ENCODE measurements at places on chromosomes 4 and X.

GRCh38 chr4:3484057-3484973, 21.2 kb downstream of the DOK7 start:
- DNase-seq = no peak

- no peak for DNase-seq
Observed at GRCh38 chr4:170931321-170931720, 841.6 kb upstream of the AADAT start.

GRCh38 chr4:53599632-53600031, 8.3 kb upstream of the LNX1 start:
- DNase-seq = no peak

GRCh38 chr4:119020158-119020557, 115.5 kb upstream of the MYOZ2 start:
- no peak for DNase-seq

DNA sequence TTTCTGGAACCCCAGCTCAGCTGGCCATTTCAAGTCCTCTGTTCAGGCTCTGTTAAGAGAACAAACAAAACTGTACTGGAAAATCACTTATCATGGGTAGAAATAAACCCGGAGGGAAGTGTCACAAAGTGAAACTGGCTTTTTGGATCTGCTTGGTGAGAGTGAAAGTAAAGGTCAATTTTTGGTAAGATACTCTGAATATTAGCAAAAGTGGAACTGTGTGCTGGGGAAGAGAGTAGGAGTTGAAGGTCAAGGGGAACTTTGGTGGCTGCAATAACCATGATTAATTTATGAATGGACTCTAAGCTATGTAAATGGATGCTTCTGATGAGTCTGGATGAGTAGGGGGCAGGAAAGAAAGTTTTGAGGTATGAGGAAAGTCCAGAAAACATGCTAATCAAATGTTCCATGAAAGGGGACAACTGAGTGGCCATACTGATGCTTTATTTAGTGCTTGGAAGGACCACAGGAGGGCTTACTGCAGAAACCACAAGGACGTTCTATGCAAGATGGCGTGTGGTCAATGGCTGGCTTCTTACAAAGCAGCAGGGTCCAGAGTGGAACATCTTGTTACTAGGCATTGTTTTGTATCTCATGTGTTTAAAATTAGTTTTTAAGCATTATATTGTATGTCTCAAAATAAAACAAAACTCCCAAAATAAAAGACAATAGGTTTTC, 36.8 kb upstream of the TNIP3 start:
- no peak for DNase-seq

- no peak for DNase-seq
Observed at GRCh38 chr4:11106190-11106589, 322.5 kb downstream of the HS3ST1 start.

DNA sequence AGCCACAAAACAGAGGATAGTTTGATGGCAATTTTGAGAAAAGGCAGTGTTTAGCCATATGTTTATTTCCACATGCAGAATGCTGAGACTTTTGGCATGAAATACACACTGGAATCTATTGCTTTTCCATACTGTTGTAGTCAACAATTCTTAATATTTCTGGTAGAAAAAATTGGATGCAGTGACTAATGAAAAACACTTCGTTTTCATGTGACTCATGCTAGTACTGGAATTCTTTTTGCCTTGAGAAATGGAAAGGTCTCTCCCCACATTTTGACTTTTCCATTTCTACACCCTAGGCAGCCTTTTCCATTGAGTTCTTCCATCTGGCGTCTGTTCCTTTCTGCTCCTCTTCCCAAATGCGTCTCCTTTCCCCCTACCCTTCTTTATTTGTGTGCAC, 425.2 kb upstream of the FTHL17 start:
- DNase-seq = no peak

DNA sequence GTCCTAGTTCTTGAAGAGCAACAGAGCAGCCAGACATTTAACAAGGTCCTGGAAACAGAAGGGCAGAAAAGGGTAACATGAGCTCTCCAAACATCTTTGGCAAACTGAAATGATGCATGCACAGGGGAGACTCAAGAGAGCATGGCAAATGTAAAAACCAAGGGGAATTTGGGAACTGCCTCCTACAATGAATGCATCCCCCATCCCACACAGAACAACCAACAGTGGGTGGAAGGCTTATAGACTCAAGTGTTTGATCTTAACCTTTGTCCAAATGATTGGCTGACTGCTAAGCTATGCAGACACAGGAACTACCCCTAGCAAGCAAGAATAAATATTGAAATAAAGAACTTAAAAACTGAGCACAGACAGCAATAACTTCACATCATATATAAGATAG, 74.4 kb downstream of the CENPC start:
- DNase-seq = no peak

- DNase-seq = peak; percentile 87
Observed at GRCh38 chr4:25862411-25863346, at the start of gene SEL1L3. SEL1L3 (minus strand) TSS chr4:25862988; CDS start chr4:25862836, 152 bp downstream.

GRCh38 chr4:86032476-86033022, 327.3 kb downstream of the MAPK10 start:
- DNase-seq = no peak

- no peak for DNase-seq
Observed at GRCh38 chr4:120070196-120070595, 3.5 kb upstream of the MAD2L1 start.

GRCh38 chrX:151688695-151689094, 6.6 kb upstream of the PRRG3 start:
- no peak for DNase-seq

DNA sequence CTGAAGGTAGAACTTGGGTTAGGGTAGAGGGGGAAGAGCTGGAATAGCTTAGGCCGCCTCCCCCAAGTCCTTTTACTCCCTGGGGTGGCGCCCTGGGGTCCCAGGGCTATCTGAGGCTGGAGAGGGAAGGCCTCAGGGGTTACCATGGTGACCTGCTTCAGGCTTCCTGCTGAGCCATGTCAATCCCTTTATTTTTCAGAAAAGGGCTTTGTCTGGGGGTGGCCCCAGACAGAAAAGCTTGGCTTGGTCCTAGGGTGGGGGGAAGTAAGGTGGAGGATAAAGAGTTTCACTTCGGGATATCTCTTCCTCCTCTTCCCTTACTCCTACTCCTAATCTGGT, 6.3 kb downstream of the EFNB1 start:
- no peak for DNase-seq

GRCh38 chr4:77852892-77853495, 9.6 kb upstream of the MRPL1 start:
- no peak for DNase-seq

DNA sequence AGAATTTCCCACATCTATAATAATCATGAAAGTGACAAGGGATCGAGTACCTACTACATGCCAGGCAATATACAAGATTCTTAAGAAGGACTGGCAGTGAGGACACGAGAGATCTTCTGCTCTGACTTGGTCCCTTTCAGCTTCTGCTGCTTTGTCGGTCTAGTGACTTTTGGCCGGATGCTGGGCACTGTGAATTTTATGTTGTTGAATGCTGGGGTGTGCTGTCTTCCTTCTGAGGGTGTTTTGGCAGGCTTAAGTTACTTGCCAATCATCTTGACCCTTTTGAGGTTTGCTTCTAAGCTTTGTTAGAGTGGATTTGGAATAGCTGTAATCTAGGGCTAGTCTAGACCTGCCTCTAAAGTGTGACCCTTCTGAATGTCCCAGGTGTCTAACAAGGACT, 23.5 kb downstream of the NAT8L start:
- DNase-seq = no peak

DNA sequence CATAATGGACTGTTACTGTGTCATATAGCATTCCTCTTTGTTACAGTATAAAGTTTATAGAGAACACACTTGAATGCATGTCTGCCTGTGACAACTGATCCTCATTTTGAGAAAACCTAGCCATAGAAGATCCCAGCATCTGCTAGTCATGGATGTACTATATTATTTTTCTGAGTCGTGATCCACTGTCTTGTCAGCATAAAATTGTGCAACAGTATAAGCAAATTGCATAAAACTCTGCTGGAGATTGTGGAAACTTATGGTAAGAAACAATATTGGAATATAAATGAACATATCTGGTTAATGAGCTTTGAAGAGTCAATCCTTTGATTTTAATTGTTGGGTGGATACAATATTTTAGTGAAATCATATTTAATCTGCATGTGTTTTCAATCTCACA, 3.6 kb downstream of the NEIL3 start:
- DNase-seq = no peak

GRCh38 chr4:151717909-151718628, 42.7 kb downstream of the GATB start:
- DNase-seq = no peak

GRCh38 chrX:56728321-56728720, 722 bp upstream of the NBDY start:
- no peak for DNase-seq

DNA sequence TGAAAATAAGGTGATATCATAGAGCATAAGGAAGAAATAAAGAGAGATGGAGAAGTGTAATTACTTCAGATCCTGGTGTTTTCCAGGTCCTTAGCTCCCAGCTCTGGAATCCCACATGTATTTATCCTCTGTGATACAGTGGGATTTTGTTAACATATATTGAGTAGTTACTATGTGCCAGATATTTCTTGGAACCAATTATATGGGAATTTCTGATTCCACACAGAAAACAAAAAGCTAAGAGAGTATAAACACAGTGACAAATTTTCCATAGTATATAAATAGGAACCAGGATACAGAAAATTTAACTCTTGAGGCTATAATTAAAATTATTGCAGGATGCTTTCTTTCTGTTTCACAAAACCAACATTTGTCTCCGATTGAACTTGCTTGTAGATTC, 1067.5 kb downstream of the PCDH7 start:
- no peak for DNase-seq

DNA sequence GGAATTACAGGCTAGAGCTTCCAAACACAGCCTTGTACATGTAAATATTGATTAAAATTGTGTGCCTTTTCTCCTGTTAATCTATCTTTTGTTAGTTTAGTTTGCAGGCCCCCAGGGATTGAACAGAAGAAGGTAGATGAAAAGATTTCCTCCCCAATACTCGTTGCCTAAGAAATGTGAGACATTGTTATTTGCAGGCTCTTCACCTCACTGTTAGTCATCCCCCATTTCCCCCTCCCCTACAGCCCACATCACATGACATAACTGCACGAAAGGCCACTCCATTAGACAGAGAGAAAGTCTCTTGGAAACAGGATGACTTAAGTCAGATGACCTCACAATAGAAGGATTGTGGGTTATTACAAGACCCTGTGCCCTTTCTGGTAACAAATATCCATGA, 13.3 kb upstream of the MID1 start:
- DNase-seq = no peak

GRCh38 chr4:152957437-152958171, 21.5 kb downstream of the FHDC1 start:
- DNase-seq = no peak

DNA sequence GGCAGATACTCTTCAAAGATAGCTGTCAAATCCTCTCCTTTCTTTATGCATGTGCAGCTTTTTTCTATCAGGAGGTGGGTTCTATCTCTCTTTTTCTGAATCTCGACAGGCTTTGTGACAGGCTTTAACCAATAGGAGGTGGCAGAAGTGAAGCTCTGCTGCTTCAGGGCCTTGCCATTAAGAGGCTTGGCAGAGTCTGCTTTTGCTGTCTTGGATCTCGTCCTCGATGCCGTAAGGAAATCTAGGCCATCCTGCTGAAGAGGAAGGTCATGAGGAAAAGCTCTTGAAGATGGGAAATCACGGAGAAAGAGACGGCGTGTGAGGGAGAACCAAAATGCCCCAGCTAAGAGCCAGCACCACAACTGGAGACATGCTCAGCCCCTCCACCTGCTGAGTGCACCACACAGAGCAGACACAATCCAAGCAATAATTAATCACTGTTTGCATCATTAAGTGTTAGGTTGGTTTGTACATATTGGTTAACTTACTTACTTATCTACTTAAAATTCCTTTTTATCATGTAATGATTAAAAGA, 92.2 kb downstream of the DDIT4L start:
- no peak for DNase-seq

GRCh38 chr4:112732142-112732541, 95.2 kb downstream of the LARP7 start:
- DNase-seq = no peak

- DNase-seq = no peak
Observed at GRCh38 chr4:126742885-126743284, 889.9 kb upstream of the INTU start.

DNA sequence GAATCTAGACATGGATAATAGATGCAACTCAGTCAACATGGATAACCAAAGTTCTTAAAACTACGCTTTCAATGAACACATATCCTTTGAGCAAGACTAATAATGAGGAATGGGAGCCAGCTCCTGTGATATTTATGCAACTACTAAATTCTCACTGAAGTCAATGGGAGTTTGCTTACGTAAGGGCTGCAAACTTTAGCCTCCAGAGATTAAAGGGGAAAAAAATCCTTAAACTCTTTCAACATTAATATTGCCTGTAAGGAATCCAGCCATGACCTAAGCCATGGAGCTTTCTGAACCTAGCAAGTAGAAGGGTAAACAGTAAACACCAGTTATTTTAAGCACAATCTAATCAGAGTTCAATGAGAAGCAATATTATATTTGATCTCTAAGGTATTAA, 125.2 kb upstream of the PITX2 start:
- no peak for DNase-seq

DNA sequence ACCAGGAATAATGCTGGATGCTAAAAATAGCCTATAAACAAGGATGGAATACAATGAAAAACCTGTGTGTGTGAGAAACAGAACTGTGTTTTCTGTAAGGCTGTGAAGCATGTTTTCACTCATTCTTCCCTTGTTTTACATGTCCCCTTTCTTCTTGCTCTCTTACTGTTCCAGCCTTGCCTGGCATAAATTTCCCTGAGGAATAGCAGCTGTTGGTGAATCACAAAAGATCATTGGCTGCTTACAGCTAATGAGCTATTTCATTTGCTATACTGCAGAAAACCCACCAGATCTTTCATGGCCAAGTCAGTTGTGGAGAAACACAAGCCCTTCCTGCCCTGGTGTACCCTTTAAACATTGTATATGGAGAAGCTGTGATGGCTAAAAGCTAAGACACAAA, 91.1 kb downstream of the LDB2 start:
- DNase-seq = no peak

DNA sequence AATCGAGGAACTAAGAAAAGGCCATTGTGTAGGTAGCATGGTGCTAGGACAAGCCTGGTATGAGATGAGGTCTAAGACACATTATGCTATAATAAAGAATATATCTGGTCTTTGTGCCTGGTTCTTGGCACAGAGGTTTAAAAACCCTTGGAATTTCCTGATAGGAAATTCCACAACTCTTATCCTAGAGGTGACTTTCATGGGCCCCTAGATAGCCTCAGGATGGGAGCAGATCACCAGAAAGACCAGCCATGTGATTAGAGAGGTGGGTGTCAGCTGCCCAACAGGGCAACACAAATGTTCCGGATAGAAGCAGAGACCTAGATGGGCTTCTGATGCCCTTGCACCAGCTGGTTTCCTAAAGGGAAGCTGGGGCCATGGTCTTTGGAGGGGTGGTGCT, 107.2 kb downstream of the SCD5 start:
- DNase-seq = no peak
